ENCODE measurements at places on chromosomes 3 and 15. TPM values are rescaled to one million over a fixed set of nuclear protein-coding genes. Genes with fewer than 3 reads are reported as not detected.

GRCh38 chr3:186214670-186215069, 105.8 kb upstream of the ETV5 start:
- DNase-seq: no peak

SOX14 gene
- total RNA-seq: not detected

DNA sequence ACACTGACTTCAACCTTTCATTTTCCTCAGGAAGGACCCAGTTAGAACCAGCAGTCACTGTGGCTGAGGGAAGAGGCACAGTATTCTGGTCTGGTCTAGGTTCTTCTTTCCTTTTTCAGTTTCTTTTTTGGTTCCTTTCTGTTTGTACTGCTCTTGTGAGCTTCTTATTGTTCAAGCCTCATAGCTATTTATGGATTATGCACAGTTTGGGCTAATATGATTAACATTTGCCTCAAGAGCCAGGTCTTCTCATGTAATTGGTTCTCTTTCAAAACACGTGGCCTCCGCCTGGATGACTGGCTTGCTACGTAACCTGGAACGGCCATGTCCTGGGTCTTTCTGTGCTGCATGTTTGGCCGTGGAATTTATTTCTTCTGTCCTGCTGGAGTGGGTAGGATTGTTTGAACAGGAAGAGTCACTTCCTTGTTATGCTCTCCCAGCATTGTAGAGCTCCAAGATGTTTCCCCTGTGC, 43.3 kb downstream of the RBMS3 start:
- no peak for DNase-seq

- DNase-seq: no peak
These were observed 116.4 kb downstream of the IL5RA start for GRCh38 chr3:2993736-2994135.

SLC12A1 gene
- not detected for total RNA-seq

DNA sequence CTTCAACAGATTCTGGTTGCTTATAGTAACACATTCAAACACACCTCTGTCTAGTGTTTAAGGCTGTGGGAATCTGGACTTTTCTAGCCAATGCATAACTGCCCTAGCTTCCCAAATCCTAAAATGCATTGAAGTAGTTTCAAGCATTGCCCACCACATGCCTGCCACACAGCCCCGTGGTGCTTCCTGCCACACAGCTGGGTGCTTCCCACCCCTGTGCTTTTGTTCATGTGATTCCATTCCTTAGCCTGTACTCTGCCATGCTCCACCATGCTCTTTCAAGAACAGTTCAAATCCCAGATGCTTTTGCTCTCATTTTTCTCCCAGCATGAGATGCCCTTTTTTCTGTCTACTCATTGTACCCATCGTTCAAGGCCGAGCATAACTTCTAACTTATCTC, 2.3 kb upstream of the CMC1 start:
- DNase-seq: no peak

GRCh38 chr15:52415628-52416027, 113.1 kb downstream of the MYO5A start:
- no peak for DNase-seq

CCR9 gene
- not detected for total RNA-seq

ALPK3 gene
- total RNA-seq: 190 TPM

DNA sequence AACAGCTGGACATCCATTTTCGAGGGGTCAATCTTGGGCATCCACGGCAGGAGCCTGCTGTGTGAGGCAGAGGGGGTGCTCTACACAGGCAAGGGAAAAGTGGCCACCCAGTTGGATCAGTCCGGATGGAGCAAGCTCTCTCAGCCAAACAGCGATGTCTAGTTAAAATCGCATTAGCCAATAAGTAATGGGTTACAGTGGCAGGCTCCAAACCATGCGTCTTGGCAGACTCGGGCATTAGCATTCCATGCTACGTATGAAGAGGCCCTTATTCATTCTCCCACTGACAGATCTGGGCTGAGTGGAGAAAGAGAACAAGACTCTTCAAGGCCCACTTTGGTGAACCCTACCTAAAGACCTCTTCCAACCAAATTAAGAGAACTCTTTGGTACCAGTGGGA, 49.3 kb downstream of the CCNB2 start:
- DNase-seq: no peak

GRCh38 chr3:194632809-194633348, 340 bp downstream of the TMEM44 start:
- DNase-seq: peak; percentile 76

- DNase-seq: no peak
These were observed 589.6 kb downstream of the PDCD6IP start for GRCh38 chr3:34387826-34388564.

CPB1 gene
- not detected for total RNA-seq
